ENCODE measurements at places on chromosomes 3 and 15.

- DNase-seq, result no peak
These were observed 100.0 kb downstream of the MME start for GRCh38 chr3:155179966-155180757.

DNA sequence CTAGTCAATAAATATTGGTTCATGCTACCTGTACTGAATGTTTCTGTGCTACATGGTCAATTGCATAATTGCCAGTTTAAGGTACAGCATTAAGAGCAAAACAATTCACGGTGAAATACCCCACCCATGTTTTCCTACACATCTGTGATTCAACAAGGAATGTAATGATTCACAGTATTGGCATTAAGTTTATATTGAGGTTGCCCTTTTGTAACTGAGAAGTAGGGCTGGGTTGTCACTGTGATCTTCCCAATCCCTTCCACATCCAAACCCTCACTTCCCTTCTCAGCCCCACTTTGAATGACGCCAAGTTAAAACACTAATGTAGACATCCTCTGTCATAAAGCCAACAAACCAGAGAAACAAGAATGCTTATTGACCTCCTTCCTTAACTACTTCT is 112.0 kb upstream of the TJP1 start:
- DNase-seq, result no peak

GRCh38 chr3:53100818-53101466 is 29.3 kb downstream of the RFT1 start:
- no peak for DNase-seq

- DNase-seq, result peak; percentile 49
These were observed 16.5 kb upstream of the TIMP4 start for GRCh38 chr3:12175137-12175593.

DNA sequence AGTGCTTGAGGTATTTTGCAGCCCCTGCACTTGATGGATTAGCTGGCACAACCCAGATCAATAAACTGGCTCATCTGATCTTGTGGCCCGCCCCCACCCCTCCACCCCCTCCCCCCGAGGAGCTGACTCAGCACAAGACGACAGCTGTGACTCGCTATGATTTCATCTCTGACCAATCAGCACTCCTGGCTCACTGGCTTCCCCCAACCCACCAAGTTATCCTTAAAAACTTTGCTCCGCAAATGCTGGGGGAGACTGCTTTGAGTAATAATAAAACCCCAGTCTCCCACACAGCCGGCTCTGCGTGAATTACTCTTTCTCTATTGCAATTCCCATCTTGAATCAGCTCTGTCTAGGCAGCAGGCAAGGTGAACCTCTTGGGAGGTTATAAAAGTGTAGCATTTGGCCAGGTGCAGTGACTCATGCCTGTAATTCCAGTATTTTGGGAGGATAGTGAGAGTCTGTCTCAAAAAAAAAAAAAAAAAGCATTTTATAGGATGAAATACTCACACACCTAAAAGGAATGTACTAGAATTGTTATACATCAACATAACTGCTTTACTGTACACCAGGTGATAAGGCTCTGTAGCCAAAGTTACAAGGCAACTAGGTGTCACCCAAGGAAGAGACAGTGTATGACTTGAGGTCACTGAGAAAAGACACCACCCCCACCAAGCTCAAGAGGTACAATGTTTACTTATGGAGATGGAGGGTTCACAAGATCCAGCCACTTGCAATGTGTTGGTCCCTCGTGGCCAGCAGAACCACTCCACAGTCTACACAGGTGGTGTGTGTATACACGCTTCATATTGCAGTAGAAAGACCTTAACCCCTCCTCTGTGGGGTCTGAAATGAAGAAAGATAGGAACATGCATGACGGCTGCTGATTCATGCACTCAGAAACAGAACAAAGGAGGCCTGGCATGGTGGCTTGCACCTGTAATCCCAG is 8.6 kb downstream of the ZNF445 start:
- DNase-seq, result no peak

DNA sequence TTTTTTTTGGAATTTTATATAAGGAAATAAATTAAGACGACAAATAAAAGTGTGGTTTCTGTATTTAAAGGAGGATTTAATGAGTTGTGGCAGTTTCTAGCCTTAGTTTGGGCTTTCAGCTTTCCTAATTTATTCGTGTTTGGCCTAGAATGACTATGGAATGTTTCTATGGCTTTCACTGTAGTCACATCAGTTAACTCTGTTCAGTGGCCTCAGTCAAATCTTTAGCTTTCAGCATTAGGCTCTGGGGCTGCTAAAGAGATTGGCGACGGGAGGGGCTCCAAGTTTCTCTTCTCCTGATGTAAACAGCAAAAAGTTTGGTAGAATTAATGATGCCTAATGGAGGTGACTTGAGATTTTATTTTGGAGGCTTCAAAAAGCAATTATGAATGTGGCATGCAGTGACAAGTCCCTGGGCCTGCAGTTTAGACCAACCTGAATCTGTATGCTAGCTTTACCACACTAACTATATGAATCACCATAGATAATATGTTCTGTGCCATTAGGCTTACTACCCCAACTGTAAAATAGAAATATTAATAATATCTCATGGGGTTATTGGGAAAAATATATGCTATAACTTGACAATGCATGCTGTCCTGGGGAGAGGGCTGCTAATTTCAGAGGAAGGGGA is 47.1 kb upstream of the ADGRG7 start:
- DNase-seq, result no peak

Measured in astrocyte of the cerebellum (primary cell).